ENCODE measurements at places on chromosomes 4 and X. TPM values are rescaled to one million over a fixed set of nuclear protein-coding genes. Genes with fewer than 3 reads are reported as not detected.

The CPLX1 gene
- polyA plus RNA-seq, result 0.86 TPM

The SAGE1 gene
- not detected for polyA plus RNA-seq

The MSL3 gene
- 41.0 TPM for polyA plus RNA-seq

DNA sequence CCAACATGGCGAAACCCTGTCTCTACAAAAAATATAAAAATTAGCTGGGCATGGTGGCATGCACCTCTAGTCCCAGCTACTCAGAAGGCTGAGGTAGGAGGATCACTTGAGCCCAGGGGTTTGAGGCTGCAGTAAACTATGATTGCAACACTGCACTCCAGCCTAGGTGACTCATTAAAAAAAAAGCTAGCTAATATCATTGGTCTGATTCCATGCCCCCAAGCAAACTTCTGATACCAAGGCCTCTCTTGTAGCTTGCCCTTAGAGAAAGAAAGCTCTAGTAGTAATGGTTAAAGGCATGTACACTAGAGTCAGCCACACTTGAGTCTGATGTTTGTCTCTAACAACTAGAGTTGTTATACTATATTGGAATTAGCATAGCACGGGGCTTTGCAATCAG is 32.6 kb upstream of the PHF8 start:
- DNase-seq, result no peak

DNA sequence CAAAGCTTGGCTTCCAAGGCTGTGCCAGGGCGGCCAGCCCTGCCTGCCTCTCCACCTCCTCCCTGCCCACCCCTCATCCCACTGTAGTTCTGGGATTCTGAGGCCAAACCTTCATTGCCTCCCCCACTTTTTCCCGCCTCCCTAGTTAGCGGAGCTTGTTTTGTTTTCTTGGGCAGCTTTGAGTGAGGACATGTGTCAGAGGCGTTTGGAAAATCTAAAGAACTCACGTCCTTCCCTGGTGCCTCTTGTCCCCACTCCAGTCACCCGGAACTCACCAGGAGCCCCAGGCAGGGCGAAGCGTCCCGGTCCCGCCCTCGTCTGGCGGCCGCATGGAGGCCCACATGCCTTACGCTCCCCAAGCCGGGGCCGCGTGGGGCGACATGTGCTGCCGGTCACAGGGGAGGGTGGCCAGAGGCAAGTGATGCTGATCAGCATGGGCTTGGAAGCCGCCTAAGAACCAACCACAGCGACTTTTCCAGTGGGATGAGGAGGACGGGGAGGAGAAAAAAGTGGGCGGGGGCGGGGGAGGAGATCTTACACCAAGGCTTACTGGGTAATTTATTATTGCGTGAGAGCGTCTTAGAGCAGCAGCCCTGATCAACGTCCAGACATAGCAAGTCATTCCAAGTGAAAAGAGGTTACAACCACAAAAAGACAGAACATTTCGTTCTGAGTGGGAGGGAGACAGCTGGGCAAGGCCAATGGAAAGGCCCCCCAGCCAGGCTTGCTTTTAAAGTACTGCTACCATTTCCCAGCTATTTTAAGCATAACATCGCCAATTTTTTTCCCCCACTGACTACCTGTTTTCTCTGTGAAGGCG is 48.5 kb downstream of the PRPS1 start:
- no peak for DNase-seq

DNA sequence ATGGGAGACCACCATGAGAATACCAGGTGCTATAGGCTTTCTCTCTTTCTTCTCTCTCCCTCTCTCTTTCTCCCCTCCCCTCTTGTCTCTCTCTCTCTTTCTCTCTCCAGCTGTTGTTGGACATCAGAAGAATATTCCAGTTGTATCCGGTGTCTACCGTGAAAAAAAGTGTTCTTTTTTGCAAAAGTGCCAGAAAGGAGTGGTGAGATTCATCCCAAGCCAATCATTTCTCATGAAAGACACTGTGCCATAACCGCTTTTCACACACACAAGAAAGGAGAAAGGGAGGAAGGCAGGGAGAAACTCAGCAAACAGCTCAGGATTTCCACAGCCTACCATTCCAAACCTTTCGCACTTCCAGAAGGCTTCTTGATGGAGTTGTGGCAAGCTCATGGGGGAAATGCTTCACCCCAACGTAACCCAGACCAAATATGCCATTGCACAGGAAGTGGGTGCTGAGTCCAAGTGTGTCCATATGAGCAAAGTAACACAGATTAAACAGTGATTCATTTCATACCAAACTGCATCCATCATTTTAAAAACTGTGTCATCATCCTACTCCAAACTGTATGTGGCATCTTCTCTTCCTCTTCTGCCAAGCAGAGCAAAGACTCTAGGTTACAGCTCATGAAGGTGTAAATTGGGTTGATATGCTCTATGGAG is 224.0 kb downstream of the APBB2 start:
- DNase-seq, result no peak

DNA sequence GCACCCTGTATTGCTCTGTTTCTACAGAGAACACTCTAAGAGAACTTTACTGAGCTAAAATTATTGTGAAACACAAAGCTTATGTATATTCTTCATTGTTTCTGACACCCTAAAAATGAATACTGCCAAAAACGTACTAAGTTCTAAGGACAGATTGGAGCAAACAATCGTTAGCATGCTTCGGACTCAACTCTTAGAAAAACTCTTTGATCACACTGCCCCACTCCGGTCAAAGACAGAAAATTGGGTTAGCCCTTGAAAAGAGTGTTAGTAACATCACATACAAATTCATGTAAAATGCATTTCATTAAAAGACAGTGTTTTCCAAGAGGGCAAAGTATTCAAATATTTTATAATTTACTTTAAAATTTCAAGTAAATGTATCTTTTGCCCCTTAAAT is 177.4 kb downstream of the DCHS2 start:
- peak; percentile 24 for DNase-seq

DNA sequence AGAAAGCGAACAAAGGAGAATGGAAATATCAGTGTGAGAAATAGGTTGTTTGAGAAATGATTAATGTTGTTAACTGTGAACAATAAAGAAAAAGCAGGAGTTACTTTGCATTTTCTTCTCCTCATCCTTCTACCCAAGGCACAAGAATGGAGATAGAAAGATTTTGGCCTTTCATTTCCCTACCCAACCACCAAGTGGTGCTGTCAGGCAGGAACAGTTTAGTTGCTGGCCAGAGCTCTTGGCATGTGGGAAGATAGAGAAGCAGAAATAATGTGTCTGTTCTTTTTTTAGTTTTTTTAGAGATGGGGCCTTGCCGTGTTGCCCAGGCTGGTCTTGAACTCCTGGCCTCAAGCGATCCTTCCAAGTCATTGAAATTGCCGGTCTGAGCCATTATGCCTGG is 12.8 kb downstream of the HOPX start:
- no peak for DNase-seq

- no peak for DNase-seq
Measured at GRCh38 chrX:132609362-132609848, 120.6 kb upstream of the MBNL3 start.

- DNase-seq, result no peak
Measured at GRCh38 chrX:64198036-64198435, 7.5 kb downstream of the AMER1 start.

GRCh38 chrX:46180258-46180687 is 364.9 kb downstream of the ZNF674 start:
- peak; percentile 3 for DNase-seq

DNA sequence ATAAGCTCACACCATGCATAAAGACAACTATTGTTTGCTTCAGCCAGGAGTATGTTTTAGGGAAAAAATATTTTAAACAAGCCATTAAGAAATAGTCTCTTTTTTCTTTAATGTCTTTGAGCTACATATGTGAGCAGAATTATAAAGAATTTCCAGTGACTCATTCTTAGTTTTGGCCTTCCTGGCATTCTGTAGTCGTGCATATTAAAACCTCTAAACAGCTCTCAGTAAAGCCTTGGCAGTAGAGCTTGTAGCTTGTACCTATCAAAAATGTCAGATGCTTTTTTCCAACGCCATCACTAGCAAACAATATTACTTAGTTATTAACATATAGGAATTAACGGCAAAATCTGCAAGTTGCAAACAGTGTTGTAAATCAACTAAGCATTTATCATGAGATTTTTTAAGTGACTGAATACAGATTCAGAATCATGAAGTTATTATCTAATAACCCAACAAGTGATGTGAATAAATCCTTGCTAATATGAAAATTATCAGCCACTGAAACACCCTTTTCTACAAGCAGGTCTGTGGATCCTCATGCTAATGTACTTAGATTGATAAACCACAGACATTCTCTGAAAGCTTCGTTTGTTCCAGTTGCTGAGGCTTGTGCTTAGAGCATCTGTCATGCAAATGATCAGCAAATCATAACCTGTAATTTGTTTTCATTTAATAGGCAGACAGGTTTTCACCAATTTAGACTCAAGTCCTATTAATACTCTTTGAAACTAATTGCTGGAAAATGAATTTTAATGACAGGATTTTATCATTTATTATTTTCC is 412.0 kb upstream of the ATOH1 start:
- no peak for DNase-seq

DNA sequence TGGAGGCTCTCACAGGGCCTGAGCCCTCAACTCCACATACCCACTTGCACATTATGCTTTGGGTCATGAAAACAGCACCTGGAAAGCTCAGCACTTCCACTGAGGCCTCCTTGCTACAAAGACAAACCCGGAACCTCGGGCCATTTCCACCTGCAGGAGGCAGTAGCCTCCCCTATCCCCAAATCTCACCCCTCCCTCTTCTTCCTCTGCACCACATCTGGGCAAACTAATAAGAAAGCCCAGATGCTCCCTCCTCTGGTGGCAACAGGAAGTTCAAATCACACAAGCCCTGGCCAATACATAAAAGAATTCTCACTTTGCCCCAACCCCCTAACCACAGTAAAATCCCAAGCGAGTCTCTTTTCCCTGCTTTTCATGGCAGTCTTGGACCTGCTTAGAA is 136.4 kb downstream of the MAPK10 start:
- no peak for DNase-seq

DNA sequence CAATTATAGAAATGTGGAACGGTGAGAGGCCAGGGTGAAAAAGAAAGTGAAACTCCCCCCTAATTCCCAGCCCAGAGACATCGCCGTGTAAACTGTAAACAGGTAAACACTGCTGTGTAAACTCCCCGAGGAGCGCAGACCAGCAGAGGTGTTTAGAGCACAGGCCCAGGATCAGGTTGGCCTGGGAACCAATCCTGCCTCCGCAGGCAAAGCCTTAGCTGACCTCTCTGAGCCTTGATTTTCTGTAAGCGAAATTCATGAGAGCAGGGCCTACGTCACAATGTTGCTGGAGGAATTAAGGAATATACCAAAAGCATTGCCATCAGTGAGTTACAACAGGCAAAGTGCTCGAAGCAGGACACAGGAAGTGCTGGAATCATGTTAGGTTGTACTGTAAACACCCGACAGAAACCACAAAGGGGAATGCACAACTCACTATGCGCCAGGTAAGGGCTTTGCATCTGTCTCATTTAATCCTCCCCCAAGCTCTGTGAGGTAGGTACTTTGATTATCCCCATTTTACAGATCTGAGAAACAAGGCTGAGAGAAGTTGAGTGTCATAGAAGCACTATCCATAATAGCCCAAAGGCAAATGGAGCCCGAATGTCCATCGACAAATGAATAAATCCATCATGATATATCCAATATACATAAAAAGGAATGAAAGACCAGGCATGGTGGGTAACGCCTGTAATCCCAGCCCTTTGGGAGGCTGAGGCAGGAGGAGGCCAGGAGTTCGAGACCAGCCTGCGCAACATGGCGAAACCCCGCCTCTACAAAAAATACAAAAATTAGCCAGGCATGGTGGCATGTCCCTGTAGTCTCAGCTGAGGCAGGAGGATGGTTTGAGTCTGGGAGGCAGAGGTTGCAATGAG is 30.7 kb upstream of the KIAA0232 start:
- no peak for DNase-seq

DNA sequence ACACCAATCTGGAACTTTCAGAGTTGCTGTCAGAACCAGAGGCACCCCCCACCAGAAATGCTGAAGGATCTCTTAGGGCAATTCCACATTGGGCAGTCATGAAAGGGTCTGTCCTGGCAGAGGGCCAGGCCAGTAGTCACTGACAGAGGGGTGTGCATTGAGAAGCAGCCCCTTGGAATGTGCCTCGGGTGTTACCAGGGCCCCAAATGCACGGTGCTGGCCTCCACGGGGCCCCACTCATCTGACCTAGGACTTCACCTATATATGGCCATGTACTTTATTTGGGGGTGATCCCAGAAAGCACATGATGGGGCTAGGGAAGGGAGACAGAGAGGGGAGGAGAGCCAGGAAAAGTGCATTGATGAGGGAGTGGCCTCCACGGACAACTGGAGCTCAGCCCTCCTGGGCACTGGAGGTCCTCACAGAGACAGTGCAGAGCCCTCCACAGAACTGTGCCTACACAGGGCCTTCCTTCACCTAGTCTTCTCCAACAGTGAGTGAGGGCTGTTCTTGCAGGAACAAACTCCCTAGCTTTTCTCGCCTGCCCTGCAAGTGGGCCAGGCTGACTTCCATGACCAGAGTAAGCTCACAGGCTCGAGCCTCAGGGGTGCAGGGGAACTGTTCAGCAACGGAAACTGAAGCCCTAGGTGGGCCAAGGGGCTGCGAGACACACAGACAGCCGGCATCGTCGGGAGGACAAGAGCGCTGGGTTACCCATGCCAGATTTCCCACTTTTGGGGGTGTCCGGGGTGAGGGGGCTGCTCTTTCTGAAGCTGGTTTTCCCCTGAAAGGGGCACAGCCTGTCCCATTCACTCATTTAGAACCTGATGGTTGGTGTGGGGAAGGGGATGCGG is 136.2 kb downstream of the HMX1 start:
- no peak for DNase-seq

DNA sequence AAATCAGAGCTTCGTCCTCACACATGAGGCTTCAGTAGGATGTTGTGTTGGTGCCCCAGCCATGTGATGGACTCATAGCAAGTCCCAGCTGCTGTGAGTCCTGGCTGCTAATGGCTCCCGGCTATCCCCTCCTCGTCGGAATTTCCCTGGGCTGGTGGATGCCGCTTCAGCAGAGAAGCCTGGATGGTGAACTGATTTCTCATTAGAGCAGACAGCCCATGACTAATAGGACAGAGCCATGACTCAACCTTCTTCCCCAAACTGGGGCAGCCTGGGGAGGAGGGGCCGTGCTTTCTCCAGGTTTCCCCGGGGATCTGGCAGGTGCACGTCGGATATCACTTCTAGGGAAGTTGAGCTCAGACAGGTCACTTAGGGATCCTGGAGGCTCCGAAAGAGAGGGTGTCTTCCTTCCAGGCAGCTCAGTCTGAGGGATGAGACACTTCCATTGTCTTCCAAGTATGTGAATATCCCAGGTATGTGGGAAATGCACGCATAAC is 112.7 kb downstream of the ASMT start:
- no peak for DNase-seq

DNA sequence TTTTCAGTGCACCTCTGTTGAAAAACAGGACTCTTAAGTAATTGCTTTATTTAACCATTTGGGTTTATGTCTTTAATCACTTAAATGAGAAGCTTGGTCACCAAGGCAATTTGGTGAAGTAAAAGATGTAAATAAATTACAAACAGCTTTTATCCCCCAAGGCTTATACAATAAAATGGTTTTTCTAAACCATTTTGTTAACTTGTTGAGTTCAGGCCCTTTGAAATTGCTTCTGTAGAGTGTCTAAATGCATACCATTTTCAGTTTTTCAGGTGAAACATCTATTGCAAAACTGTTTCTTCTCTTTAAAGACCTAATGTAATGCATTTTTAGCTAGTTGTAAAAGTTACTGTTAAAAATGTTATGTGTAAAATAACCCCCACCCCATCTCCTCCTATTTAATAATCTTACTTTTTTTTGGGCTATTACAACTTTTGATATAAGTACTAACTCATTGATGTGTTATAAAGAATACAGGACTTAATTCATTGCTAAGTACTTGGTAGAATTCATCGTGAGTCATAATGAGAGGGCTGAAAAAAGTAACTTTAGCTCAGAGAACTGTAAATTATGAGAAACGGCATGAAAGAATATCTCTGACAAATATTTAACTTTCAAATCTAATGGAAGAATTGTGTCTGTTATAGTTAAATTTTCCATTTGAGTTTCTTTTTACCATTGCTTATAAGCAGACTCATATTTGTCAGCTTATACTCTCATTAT is 4.5 kb downstream of the RAPGEF2 start:
- DNase-seq, result no peak
